ENCODE measurements at places on chromosomes 1 and 21.

DNA sequence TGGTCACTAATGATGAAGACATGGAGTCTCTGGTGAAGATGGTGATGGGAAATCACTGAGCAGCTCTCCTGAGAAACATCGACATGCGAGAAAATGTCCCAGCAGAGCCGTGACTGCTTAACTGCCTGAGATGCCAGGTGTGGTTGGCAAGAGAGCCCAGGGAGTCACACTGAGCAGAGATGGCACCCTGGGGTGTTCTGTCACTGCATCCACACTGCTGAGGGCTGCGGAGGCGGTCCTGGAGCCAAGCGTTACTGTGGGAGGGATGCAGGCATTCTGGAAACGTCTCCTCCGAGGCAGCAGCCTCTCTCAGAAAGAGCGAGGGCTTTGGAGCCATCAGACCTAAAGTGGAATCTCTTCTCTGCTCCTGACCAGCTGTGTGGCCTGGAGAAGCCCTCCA is 57.2 kb downstream of the EPHB2 start:
- no peak for DNase-seq

DNA sequence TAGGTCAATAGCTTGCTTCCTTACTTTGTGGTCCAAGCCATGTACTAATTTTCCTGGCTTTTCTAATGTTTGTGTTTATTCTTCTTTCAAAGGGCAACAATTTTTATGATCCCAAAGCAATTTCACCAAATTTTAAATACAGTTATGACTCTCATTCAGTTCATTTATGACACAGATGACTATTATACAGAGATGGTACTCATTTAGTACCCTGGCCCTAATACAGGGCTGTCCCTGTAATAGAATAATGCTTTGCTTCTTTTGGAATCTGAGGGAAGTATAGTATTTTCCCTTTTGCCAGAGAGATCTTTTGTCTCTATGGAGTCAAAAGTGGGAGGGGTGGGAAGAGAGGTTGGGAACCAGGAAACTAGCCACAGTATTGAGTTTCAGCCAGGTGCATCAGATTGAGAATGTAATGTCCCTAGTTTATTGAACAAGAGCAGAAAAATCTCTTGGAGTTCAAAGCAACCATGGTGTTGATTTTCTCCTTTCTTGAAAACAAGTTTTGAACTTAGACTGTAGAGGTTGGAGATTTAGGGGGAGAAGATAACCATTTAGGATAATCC is 20.4 kb downstream of the DENND2D start:
- DNase-seq: no peak

DNA sequence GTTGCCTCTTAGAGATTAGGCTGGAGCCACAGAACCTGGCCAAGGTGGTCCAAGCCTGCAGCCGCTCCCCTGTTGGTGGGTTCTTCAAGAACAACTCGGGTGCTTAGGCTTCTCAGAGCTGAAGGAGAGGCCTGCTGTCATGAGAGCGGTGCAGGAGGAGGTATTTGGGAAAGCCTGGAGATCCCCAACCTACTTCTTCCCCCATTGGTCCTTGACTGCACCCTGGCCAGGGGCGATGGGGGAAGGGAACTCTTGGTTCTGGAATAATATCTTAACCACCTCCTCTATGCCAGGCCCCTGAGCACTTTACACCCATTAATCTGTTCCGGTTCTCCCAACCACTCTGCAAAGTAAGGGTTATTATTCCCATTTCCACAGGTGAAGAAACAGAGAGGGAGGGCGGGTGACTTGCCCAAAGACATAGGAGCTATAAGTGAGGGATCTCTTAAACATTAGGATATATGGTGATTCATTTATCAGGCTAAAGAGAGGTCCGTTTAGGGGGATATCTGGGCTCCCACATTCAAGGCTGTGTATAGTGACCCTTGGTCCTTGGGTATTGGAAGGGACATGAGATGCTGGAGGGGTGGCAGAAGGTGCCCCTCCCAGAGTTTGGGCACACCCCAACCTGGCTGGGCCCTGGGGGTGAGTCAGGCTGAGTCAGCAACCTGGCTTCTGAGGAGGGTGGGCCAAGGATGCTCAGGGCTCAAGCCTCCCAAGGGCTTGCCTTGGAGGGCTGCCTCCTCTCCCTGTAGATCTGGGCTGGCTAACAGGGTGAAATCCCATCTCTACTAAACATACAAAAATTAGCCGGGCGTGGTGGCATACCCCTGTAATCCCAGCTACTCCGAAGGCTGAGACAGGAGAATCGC is 5.2 kb downstream of the TRNP1 start:
- no peak for DNase-seq

DNA sequence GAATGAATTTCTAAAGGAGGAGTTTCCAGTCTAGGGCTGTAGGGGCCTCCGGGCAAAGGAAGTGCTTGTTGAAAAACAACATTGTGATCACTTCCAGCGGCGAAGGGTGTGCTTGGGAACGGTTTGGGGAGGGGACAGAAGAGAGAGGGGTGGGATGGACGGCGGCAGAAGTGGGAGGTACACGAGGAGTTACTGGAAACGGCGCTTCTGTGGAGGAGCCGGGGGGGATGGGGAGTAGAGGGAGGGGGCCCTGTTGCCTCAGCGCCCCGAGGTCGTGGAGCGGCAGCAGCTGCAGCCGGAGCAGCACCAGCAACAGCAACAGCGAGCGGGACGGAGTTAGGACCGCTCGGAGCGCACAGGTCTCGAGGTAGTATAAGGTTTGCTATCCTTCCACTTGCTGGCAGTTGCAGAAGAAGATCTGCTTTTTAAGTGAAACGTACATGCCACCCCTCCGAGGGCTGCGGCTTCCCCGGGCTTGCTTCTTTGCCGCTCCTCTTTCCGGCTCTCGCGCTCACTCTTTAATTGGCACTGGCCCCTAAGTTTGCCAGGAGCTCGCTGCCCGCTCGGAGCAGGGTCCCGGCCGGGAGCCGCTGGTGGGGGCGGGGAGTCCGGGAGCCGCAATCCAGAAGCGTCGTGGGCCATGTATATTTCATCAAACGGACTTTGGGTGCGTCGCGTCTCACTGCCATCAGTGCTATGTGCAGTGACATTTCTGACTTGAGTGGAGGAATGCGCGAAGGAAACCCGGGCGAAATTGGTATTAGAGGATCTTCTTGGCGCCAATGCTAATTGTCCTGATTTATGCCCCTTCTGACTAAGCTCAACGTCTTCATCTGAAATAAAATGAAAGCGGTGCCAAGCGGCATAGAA is 771 bp upstream of the NTNG1 start:
- no peak for DNase-seq

DNA sequence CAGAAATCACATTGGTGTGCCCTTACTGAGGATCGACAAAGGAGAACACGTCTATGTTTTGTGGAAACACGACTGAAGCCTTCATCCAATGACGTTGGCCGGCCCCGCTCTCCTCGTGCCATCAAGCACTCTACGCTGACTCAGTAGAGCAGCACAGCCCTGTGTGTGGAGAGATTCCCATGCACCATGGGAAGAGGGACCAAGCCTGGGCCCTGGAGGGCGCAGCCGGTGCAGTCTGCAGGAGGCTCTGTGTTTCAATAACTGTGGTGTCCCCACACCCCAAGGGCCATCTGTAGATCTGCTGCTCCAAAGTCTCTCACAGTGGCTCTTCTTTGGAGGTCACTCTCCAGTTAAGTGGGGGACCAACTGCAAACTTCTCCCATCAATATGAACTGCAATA is 97.4 kb downstream of the KCNJ15 start:
- no peak for DNase-seq

DNA sequence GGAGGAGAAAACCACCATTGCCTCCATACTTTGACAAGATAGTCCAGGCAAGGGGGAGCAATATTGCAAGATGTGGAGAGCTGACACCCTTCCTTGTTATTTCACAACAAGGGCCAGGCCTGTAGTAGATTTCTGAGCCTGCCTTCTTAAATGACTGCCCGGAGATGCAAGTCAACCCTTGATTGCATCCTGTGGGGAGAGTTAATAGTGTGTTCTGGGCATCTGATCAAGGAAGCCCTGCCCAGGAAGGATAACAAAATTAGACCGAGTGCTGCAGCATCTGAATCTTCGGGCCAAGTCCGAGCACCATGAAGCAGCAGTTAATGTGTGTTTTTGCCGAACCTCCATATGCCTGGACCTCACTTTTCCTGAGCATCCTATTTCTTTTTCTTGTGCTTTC is 382.3 kb downstream of the PRDM2 start:
- DNase-seq: no peak

DNA sequence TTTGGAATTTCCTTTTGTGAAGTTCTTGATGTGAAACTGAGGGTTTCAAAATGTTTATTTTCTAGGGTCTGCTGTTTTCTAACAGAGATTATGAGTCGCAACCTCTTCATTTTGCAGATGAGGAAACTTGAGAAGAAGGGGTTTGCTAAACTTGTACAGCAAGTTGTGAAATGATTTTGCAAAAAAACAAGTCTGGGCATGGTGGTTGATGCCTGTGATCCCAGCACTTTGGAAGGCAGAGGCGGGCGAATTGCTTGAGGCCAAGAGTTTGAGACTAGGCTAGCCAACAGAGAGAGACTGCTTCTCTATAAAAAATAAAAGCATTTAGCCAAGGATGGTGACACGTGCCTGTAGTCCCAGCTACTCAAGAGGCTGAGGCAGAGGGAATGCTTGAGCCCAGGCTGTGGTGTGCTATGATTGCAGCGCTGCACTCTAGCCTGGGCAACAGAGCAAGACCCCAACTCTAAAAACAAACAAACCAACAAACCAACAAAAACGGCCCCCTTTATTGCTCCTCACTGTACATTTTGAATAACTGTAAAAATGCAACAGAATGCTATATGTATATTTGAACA is 9.9 kb downstream of the TRIM67 start:
- DNase-seq: no peak

DNA sequence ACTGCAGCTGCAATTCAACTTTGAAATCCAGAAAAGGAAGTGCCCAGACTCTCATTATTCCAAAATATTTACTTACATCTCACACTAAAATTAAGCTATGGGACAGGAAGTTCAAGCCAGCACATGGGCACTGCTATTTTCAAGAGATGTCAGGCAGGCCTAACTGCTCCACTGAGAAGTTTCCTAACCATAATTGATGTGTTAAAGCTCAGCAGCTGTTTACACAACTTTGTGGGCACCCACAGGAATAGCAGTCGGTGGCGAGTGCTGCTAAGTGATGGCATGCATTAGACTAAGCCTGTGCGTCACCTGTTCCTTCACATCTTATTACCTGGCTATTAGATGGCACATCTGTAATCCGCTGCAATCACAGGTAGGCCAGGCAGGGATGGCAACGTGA is 303.3 kb upstream of the DAB1 start:
- no peak for DNase-seq
